ENCODE measurements at places on chromosomes 1 and 21.

GRCh38 chr1:39564340-39564739 lies 12.2 kb downstream of the PABPC4 start:
- no peak for DNase-seq

DNA sequence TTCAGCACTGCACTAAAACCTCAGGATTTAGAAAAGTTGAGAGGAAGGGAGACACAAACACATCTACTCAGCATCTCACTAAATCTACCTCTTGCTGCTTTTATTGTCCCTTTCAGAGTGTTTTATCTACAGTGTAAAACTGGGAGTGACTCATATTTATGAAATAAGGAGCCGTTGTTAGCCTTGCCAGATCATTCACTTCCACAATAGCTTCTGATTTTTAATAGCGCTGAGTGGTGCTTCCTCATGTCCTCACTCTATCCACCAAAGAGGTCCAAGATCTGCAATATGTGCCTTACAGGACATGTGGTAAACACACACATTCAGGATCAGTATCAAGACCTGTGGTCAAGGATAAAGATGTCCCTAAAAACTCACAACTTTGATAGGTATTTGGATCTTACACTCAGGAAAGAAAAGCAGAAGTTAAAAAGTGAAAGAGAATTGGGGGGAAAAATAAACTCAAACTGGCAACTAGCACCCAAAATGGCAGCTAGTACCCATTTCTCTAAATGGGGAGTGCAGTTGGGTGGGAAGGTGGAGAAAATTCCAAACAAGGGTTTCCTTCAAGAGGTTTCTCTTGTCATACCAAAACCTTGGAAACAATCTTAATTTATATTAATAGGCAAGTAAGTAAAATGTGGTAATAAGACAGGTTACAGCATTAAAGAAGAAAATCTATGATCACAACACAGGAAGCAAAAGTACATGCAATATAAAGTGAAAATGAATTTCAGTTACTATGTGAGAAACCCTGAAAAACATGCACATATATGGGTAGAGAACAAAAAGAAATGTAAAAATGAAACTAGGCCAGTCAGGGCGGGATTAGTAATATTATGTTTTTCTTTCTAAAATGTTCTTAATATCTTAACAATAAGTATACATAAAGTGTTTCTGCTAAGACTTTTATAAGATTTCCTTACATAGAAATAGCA lies 15.9 kb downstream of the DUSP10 start:
- DNase-seq: no peak

DNA sequence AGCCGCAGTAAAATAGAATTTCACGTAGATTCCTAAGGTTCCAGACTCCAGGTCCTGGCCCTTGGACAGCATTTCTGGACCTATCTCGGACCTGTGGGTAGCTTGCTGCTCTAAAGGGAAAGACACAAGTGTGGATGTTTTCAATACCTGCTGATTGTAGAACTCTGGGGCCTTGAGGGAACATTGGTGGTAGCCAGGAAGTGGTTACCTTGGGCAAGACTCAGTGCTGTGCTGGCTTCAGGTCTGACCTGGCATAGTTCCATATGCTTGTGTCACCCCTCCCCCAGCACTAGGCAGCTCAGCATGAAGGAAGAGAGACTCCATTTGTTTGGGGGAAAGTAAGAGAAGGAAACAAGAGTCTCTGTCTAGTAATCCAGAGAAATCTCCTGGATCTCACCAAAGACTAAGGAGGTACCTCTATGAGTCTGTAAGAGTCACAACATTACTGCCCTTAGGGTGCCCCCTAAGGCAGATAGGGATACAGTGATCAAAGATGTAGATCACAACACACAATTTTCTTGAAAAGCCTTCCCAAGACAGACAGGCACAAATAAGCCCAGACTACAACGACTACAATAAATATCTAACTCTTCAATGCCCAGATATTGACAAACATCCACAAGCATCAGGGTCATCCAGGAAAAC lies 398.8 kb downstream of the TGFB2 start:
- DNase-seq: no peak

- DNase-seq: no peak
Observed at GRCh38 chr1:9611716-9612115, 23.0 kb downstream of the TMEM201 start.

DNA sequence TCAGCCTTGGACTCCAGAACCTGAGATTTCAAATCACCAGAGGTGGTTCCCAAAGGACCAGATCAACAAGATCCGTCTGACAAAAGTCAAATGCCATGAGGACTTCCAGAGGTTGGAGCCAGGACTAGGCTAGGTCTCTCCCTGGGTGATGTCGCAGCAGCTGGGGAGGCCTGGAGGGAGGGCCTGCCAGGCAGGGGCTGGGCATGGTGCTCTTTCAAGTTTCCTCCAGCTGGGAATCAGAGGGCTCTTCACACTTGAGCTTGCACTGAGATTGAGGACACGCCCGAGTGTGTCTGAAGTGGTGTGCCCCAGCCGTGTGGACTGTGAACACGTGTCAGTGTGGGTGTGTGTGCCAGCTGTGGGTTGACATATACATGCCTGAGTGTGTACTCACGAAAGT lies 21.3 kb upstream of the RSPO1 start:
- no peak for DNase-seq

DNA sequence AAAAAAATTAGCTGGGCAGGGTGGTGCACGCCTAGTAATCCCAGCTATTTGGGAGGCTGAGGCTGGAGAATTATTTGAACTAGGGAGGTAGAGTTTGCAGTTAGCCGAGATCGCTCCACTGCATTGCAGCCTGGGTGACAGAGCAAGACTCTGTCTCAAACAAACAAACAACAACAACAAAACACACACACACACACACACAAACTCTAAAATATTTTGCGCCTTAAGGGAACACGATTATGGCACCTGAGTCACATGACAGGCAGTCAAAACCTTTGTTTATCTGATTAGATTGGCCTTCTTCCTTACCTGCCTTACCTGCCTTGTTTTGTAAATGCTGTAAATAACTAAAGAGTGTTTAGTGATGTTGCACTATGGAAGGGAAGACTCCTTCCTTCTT lies 20.6 kb upstream of the WNT2B start:
- no peak for DNase-seq

DNA sequence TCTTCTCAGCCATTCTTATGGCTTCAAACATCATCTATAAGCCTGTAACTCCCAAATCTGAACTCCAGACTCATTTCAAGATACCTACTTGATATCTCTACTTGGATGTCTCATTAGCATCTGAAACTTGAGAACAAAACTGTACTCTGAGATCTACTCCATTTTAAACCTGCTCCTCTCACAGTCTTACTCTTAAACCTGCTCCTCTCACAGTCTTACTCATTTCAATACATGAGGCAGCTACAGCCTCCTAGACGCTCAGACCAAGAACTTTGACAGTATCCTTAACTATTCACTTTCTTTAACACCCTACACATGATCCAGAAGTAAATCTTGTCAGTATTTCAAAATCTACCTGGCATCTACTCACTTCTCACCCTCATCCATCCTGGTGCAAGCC lies 54.3 kb downstream of the NBPF6 start:
- DNase-seq: no peak

- no peak for DNase-seq
Observed at GRCh38 chr1:75616436-75617433, 5.8 kb upstream of the SLC44A5 start.

- DNase-seq: no peak
Observed at GRCh38 chr1:175250027-175250426, 57.5 kb upstream of the KIAA0040 start.

DNA sequence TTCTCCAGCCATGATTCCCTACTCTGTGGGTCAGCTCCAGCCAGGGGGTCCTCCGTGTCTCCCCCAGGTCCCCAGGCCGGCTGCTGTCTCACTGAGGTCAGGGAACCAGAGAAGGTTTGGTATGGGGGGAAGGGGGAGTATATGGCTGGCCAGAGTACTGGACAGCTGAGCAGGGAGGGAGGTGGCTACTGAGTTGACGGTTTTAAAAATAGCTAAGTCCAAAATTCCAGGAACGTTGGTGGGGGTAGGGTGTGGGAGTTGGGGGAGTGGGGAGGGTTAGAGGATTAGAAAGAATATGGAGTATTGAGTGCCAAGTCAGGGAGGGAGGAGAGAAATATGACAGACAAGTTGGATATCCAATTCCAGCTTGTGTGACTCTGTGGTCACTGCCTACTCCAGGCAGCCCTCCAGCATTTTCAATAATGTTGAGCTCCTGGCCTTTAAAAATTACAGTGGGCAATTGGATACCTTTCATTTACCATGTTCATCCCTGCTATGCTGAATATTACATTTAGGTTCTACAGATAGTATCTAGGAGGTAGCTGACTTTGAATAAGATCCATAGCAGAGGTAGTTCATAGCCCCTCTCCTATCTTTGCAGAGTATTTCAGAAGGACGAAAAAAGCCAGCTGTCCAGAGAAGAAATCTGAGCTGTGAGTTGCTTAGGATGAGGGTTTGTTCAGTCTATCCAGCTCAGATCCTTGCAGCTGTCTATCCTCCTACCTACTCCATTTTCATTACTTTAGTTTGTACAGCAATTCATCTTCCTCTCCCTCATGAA lies at the start of gene HJV:
Gene HJV, minus strand, starts transcription at position 114 of the 781 bp plus-strand sequence. CDS start 1,504 bp downstream, outside the sequence.
- DNase-seq: no peak

- no peak for DNase-seq
Observed at GRCh38 chr21:42102991-42103390, 31.9 kb downstream of the UMODL1 start.

GRCh38 chr1:193479187-193479586 lies 292.8 kb upstream of the B3GALT2 start:
- DNase-seq: no peak

Data from bone marrow (tissue), 2 donors.